ENCODE measurements at places on chromosomes 1 and 21.

GRCh38 chr1:65844821-65845534 lies 52.3 kb downstream of the PDE4B start:
- peak; percentile 42 for DNase-seq

DNA sequence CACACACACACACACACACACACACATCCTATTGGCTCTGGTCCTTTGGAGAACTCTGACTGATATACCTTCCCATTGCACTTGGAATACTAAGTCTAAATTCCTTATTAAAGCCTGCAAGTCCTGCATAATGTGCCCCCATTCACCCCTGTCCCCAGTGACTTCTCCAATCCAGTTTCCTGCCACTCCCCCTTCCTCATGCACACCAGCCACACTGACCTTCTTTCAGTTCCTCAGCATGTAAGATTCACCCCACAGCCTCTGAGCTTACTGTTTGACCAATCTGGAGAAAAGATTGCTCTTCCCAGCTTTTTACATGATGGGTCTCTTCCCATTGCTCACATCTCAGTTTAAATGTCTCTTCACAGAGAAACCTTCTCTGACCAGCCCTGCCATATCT lies 146.6 kb downstream of the TBX15 start:
- DNase-seq, result no peak

DNA sequence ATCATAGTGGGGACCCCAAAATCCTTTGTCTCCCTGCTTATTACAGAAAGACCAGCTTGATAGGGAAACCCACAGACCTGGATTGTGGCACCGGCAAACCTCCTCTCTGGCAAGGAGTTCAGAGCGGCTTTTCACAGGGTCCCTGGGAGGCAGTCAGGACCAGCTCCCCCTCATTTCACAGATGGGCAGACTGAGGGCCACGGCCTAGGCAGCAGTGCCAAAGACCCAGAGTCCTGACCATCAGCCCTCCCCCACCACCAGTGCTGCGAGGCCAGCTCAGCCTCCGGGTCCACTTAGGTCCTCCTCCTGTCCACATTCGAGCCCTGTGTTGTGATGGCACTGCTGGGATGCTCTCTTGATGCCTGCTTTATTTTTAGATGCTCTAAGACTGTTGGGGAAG lies 57.2 kb downstream of the CAMK2N1 start:
- no peak for DNase-seq

GRCh38 chr1:98336472-98337083 lies 324.9 kb upstream of the SNX7 start:
- no peak for DNase-seq

DNA sequence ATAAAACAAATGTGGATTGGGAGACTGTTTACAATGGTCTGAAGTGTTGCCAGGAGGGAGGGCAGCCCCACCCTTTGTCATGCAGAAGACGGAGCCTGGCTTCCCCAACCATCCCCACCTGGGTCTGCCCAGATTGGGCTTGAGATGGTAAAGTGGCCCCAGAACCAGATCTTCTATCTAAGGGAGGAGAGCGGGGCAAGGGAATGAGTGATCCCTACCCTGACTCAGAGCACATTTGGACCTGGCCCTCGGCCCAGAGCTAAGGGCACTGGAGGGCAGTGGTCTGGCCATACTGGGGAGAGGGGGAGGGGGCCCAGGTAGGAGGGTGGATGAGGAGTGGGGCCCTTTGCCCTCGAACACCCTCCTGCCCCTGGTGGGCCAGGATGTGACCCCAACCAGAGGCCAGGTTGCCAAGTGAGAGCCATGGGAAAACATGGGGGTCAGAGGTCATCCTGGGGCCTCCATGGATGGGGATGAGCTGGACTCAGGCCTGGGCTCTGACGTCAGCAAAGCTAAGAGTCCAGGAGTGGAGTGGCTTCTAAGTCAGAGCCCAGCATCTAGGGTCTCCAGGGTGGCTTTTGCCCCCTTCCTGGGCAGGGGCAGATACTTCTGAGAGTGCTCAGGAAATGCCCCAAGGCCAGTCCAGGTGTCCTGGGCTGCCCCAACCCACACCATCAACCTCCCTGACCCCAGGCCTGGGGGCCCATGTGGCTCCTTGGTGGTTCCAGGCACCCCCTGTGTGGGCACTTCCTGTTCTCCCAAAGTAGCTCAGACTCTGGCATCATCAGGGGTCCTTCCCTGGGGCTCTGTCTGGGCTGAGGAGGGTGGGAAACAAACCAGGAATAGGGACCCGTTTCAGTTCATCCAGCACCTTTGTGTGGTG lies 1.6 kb upstream of the LEFTY1 start:
- DNase-seq, result no peak

Data from SHP77 (cell line).